ENCODE measurements at places on chromosomes 2 and 18. TPM values are rescaled to one million over a fixed set of nuclear protein-coding genes. Genes with fewer than 3 reads are reported as not detected.

ZBTB7C gene
- total RNA-seq: 0.33 TPM

ITPRID2 gene
- 51.0 TPM for total RNA-seq

CRACDL gene
- total RNA-seq: 3.2 TPM

LIPG gene
- total RNA-seq: 0.34 TPM

MOGAT1 gene
- total RNA-seq: not detected

SLC9A2 gene
- 3.7 TPM for total RNA-seq

NEURL3 gene
- 0.87 TPM for total RNA-seq

LIMS4 gene
- total RNA-seq: 0.74 TPM

CCDC102B gene
- 0.60 TPM for total RNA-seq

LANCL1 gene
- total RNA-seq: 29.8 TPM

TEKT4 gene
- not detected for total RNA-seq

SPHKAP gene
- not detected for total RNA-seq

All from A549 treated with GW870086 at 1 μM for 4 hours (cell line).